M059J (cell line): ENCODE measurements at places on chromosomes 2 and 18. TPM values are rescaled to one million over a fixed set of nuclear protein-coding genes. Genes with fewer than 3 reads are reported as not detected.

The GYPC gene
- 4.1 and 7.4 TPM in 2 replicates for total RNA-seq

The C2orf66 gene
- total RNA-seq, result not detected in 2 replicates

The SLC30A3 gene
- total RNA-seq, result not detected in 2 replicates

The CNGA3 gene
- total RNA-seq, result not detected in 2 replicates

DNA sequence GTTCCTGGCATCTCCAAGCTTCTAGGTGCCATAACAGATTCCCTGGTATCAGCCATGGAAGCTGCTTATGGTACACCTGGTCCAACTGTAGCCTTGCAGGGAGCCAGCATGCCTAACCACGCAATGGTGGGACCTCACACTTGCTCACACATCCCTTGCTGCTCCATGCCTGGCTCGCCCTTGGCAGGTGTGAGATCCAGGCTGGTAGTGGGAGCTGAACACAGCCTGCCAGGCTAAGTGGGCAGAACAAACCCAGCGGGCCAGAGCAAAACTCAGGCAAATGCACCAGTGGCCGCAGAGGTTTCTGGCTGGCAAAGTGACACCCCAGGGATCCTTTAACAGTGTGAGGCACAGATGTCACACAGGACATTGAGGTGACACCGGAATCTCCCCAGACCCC lies 185.8 kb downstream of the NDUFA10 start:
- DNase-seq, result no peak

DNA sequence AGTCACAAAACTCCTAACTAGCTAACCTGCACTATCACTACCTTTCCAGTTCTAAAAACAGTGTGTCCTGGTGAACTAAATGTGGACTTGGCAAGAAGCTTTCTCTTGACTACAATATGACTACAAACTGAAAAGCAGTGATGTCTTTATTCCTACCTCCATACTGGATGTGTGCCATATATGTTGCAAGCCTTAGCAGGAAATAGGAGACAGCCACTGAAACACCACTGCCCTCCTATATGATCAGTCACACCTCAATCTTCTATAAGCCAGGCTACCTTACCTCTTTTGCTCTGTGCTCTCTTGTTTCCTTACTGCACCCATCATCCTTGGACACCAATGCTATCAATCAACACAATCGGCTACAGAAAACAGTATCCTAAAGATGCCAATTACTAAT lies 34.1 kb downstream of the SS18 start:
- no peak for DNase-seq

DNA sequence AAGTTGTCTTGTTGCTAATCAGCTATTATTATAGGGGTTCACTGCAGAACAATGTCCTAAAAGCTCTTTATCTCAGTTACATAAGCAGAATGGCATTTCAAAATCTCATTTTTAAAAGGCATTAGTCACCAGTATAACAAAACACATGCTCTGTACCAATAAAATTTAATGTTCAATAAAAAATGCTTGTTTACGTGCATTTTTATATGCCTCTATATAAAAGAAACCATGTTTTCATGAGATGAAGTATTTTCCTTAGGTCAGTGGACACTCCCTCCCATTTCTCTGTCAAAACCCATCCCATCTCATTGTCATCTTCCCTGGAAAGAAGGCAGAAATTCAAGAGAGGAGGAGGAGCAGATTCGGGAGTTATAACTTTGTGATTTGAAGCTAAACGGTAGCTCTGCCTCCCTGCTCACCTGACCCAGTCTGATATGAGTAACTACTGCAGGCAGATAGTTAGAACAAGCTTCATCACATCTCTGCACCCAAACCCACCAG lies 231.9 kb upstream of the SIX2 start:
- DNase-seq, result peak; percentile 60

DNA sequence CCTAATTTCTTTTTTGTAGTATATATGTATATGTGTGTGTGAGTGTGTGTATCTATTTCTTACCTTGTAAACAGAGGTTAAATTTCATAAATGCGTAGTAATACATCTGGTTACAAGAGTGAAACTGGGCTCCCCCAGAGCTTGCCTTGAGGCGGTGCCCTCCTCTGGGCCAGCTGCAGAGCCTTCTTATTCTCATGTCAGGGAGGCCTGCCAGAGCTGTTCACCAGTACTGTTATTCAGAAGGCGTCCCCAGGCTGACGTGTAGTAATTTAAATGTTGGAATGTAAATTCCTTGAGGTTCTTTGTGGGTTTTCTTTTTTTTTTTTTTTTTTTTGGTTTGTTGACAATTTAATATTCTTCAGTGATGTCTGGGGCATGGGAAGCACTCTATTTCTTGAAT lies 11.2 kb downstream of the COPS8 start:
- peak; percentile 53 for DNase-seq

DNA sequence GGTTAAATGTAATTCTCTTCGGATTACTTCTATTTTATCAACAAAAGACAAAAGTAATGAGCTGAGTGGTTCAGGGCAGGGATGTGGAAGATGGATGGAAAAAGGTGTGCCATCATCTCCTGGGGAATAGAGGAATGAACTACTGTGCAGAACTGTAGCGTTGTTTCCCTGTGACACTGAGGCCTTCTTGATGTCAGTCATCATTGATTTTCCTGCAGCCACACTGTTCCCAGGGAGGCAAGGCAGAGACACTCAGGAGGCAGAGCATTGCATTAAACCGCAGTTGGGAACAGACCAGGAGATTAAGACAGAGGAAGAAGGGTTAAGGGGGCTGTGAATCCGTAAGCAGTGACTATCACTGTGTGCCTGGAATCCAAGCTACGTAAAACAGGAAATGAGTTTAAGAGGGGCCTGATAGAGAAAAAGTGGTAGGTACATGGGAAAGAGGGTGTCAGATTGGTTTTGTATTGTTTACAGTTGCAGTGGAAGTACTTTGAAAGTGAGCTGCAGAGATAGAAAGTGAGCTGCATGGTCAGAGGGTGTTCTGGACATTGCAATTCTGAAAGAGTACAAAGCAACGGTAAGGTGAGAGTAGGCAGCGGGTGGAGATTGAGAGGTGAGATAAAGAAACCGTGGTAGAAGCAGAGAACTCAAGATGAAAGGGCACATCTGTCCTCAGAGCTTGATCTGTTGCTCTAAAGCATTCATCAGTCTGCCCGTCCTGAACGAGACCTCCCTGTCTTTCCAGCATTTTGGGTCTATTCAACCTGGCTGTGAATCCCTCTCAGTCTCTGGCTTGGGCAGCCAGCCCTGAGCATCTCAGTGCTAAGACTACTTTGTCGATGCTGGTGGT lies 793.4 kb upstream of the CELF4 start:
- DNase-seq, result no peak

- no peak for DNase-seq
Observed at GRCh38 chr2:15666861-15667808, 75.5 kb downstream of the DDX1 start.

DNA sequence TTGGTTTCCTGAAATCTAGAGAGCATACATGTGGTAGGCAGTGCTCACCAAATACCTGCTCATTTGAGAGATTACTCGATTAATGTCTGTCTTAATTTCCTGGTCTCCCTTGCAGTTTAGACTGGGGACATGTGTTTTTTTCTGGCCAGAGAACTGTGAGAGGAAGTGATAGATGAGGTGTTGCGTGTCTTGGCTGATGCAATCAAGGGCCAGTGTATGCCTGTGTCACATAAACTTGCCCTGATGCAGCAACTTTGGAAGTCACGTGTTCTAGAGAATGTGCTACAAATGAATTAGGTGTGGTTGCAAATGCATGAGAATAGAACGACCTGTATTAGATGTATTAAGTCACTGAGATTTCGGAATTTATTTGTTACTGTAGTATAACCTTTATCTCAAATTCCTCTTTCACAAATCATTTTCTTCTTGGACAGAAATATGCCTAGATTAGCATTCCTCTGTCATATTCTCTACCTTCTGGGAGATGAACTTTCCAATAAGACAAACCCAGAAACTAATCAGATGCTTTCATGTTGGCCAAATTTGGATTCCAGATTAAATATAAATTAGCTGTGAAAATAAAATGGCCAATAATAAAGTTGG lies 9.9 kb upstream of the IL1A start:
- peak; percentile 33 for DNase-seq

DNA sequence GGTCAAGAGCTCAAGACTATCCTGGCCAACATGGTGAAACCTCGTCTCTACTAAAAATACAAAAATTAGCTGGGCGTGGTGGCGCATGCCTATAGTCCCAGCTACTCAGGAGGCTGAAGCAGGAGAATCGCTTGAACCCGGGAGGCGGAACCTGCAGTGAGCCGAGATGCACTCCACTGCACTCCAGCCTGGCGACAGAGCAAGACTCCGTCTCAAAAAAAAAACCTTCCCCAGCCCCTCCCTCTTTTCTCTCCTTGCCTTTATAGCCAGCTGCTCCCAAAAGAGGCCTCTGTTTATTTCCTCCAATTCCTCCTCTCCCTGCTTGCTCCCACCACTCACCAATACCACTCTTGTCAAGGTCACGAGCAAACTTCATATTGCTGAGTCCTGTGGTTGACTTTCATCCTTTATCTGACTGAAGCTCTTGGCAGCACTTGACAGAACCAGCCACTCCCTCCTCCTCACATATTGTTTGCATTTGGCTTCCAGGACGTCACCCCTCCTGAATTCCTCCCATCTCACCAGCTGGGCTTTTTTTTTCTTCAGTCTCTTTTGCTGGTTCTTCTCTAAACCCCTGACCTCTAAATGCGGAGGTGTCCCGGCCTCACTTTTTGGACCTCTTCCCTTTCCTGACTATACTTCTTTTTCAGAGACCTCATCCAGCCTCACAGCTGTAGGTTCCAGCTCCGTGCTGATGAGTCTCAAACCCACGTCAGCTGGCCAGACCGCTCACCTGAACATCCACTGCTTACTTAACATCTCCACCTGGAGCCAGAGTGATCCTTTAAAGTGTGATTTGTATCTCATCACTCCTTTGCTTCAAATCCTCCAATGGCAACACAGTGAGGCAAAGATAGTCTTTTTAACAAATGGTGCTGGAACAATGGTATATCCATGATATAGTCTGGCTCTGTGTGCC lies 84.6 kb upstream of the CAB39 start:
- peak; percentile 16 for DNase-seq

DNA sequence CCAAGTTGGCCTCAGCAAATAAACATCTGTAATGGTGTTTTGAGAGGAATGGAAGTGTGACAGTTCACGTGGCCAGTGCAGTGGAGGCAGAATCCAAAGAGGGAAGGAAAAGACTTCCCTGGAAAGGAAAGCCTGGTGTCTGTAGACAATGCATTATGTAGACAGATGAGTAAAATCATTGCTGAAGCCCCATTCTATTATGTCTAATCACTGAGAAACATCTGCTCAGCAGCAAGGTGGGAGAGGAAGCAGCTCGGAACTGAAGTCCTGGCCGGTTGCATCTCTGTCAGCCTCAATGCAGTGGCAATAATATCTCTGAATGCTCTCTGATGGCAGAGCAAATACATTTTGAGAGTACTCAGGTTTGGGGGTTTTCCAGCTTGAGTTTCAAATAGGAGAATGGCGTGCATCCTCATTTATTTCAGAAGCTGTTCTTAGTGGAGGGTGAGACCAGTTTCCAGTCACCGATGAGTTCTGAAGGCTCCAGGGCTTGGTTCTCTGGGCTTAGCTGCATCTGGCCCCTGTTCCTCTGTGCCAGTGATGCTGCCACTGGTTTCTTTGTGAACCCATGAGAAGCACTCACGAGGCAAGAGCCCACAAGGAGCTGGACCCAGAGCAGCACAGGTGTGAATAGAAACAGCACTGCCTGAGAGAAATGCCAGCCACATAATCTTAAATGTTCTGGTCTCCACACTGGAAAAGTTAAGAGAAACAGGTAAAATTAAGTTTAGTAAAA lies 63.3 kb downstream of the RPIA start:
- no peak for DNase-seq

DNA sequence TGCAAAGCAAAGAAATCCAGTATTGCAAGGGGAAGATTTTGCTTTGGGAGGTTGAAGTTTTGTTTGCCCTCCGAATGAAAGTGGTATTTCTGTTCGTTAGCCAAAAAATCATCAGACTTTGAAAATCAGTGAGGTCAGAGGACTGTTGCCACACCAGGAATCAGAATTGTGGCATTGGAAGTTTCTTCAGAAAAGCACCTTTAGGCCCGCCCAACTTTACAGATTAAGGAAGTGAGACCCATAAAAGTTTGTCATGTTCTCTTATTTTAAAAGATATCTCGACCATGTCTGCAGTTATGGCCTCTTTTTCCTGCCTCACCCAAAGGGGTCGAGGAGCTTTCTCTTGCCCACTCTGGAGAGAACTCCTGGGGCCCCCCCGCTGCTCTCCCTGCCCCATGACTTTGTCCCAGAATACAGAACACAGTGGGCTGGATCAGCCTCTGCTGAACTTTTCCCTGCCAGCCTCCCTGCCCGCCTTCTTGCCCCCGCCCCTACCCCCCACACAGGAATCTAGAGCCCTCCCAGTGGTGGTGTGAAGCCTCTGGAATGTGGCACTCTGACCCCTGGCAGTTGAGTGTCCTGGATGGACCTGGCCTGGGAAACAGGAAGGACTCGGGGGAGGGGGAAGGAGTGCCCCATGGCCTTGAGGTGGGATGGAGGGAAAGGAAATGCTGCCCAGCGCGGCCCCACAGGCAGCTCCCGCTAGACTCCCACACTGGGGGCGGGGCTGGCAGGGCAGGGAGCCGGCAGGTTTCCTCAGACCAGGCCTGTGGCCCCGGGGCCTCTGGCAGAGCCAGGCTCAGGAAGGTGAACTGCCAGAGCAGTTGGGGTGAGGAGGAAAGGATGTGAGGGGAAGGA lies 25.3 kb downstream of the CRIM1 start:
- DNase-seq, result peak; percentile 98

DNA sequence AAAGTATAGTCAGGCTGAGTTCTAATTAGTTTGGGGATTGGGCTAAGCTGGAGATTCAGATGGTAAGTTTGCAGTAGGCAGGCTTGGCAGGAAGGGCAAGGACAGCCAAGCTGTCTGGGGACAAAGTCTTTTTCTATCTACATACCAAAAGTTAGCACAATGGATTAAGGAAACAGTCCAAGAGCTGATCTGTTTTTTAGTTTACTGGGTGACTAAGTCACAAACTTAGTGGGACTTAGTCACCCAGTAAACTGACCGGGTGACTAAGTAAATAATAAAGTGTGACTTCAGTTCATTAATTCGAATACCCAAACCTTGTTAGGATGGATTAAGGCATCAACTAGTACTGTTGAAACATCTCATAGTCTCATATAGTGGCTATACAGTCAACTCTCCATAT lies 1386.0 kb upstream of the CELF4 start:
- peak; percentile 53 for DNase-seq

GRCh38 chr18:23380001-23380550 lies 73.0 kb upstream of the RIOK3 start:
- peak; percentile 81 for DNase-seq
